Activated T-cell treated with anti-CD3 and anti-CD28 coated beads for 4 hours (primary cell): ENCODE measurements at places on chromosomes 3 and 15.

DNA sequence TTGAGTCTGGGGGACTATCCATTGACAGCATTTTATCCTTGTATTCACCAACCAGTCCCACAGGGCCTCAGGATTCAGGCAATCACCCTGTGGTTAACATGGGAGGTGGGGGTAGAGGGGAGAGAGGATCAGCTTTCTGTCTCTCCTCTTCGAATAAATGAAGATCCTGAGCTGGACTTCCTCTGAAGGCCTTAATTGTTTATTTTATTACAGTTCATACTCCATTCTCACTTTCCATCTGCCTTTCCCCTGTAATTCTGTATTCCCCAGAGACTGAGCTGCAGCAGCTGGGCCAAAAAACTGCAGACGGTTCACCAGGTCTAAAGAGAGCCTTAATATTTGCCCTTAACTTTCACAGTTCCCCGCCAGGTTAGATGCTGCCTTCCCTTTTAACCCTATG lies 11.9 kb downstream of the TAGLN3 start:
- DNase-seq, result no peak

GRCh38 chr3:100988080-100988479 lies 5.1 kb downstream of the ABI3BP start:
- DNase-seq, result no peak

DNA sequence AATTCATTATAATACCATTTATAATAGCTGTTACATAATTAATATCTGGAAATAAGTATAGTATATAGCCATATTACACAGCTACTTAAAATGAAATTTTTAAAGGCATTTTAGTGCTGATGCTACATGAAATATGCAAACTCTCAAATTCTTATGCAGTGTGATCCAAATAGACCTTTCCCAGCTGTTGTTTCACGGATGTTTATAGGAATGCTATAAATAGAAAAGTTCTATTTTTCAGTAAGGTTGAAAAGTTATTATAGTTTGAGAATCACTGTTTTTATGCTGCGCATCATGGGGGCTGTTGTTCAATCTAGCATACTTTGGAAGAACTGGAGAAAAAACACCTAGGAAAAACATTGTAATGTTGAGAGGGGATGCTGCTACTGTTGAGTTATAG lies 147.7 kb upstream of the TRIM42 start:
- DNase-seq, result no peak

- DNase-seq, result no peak
Measured at GRCh38 chr3:139106013-139106932, 61.6 kb upstream of the PRR23C start.

DNA sequence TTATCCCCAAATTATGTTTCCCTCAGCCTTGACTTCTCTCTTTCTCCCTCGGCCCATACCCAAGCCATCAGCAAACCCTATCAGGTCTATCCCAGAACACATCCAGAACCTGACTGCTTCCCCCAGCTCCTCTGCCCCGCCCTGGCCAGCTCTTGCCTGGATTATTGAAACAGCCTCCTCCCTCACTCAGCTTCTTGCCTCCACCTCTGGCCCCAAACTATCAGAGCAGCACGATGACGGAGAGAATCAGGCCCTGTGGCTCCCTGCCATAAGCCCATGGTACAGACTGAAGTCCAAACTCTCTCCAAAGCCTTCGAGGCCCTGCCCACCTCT lies 105.3 kb upstream of the LINGO1 start:
- DNase-seq, result no peak

- DNase-seq, result no peak
Measured at GRCh38 chr3:178623666-178624255, 87.5 kb downstream of the KCNMB2 start.

DNA sequence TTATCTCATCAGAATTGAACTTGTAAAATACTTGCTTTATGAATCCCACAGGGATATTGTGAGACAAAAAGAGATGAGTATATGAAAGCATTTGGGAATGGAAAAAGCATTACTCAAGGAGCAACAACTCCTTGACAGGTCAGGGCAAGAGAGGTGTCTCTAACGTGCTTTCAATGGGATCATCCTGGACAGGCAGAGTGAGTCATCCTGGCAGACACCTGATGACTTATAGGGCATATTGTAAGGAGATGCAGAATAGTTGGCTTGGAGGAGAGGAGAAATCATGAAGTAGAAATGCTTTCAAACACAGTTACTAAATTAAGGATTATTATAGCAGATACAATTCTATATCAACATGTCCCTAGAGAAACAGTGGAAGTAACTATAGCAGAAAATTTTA lies 71.9 kb upstream of the THSD4 start:
- DNase-seq, result no peak
